Chondrocyte (in vitro differentiated cells): ENCODE measurements at places on chromosomes 1 and 21. TPM values are rescaled to one million over a fixed set of nuclear protein-coding genes. Genes with fewer than 3 reads are reported as not detected.

The SYNC gene
- 66.8 to 72.5 TPM (median 71.8 TPM) in 3 replicates for total RNA-seq

DNA sequence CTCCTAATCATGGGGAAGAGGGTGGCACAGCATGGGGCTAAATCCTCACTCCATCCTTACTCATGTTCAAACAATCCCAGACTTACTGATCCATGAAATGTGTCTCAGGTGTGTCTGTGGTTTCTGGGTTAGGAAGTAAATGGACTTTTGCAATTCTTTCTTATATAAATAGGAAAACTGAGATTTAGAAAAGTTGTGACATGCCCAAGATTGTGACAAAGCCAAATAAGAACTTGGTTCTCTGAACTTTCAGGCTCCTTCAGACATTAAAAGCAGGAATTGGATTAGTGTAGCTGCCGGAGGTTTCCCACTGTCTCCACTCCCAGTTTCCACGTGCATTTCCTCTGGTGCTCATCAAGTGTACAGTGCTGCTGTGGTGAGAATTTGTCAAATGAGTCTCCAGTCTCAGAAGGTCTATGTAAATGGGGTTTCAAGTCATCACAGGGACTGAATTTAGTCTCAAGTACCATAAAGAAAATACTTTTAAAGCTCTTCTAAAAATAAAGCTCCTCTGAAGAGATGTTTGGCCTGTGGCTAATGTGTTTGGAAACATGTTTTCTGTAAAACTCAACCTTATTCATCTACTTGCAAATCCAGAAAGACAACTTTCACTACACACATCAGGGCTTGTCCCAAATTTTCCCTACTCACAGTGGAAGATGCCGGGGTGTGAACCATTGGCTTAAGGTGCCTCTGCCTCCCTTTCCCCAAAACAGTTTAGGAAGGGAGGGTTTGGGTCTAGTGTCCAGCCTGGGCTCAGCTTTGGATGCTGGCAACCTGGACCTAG is 115.2 kb downstream of the NGF start:
- no peaks in the 10 kb centered on the region for H3K36me3 ChIP-seq
- no peak overlapping the region for H3K4me3 ChIP-seq

GRCh38 chr1:156912861-156913808 is 7.3 kb upstream of the LRRC71 start:
- H3K4me3 ChIP-seq = no peak overlapping the region
- H3K4me1 ChIP-seq = no peaks in the 10 kb centered on the region
- no peaks in the 10 kb centered on the region for H3K27me3 ChIP-seq

GRCh38 chr21:44802396-44803153 is 955 bp upstream of the UBE2G2 start:
- H3K4me3 ChIP-seq = peak overlapping the region; percentile 94
- H3K27me3 ChIP-seq = no peaks in the 10 kb centered on the region
- DNase-seq = no peak
- H3K36me3 ChIP-seq = peaks cover 12% of the 10 kb centered on the region

- no peak for DNase-seq
- H3K4me3 ChIP-seq = no peak overlapping the region
- peaks cover 36% of the 10 kb centered on the region for H3K4me1 ChIP-seq
- peak overlapping the region; percentile 79 for H3K27ac ChIP-seq
- H3K36me3 ChIP-seq = peaks cover 11% of the 10 kb centered on the region
- no peaks in the 10 kb centered on the region for H3K27me3 ChIP-seq
Measured at GRCh38 chr1:36366091-36366661, 19.5 kb downstream of the STK40 start.

GRCh38 chr21:36507397-36508018 is 27.6 kb upstream of the CLDN14 start:
- no peak overlapping the region for H3K27ac ChIP-seq
- no peaks in the 10 kb centered on the region for H3K4me1 ChIP-seq
- peaks cover 3% of the 10 kb centered on the region for H3K27me3 ChIP-seq
- no peak for DNase-seq
- no peaks in the 10 kb centered on the region for H3K36me3 ChIP-seq

DNA sequence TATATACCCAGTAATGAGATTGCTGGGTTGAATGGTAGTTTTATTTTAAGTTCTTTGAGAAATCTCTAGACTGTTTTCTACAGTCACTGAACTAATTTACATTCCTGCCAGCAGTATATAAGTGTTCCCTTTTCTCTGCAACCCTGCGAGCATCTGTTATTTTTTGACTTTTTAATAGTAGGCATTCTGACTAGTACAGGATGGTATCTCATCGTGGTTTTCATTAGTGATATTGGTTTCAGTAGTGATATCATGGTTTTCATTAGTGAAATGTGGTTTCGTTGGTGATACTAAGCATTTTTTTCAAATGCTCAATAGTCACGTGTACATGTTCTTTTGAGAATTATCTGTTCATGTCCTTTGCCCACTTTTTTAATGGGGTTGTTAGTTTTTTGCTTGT is 316.8 kb downstream of the PTBP2 start:
- H3K4me1 ChIP-seq = peaks cover 25% of the 10 kb centered on the region
- H3K4me3 ChIP-seq = no peak overlapping the region

- peaks cover 2% of the 10 kb centered on the region for H3K36me3 ChIP-seq
- DNase-seq = no peak
- H3K27me3 ChIP-seq = no peaks in the 10 kb centered on the region
- no peak overlapping the region for H3K4me3 ChIP-seq
Measured at GRCh38 chr1:192251735-192252134, 65.1 kb upstream of the RGS21 start.
